ENCODE measurements at places on chromosomes 3 and 15.

DNA sequence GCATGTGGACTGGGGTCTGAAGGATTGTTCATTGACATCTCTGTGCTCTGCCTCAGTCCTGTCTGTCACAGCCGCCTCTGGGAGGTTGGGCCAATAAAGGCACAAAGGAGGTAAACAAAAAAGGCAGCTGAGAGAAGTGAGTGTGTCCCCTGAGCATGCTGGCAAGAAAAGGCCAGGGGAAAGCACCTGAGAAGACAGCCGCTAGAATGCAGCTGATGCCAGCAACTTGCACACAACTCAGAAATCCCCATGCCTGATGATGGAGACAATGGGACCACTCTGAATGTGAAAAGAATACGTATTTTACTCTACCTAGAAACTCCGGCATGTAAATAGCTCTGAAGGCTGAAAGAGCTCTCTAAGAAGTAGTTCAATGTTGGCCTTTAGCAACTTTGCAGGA is 118.7 kb downstream of the KCNH8 start:
- no peak for DNase-seq

DNA sequence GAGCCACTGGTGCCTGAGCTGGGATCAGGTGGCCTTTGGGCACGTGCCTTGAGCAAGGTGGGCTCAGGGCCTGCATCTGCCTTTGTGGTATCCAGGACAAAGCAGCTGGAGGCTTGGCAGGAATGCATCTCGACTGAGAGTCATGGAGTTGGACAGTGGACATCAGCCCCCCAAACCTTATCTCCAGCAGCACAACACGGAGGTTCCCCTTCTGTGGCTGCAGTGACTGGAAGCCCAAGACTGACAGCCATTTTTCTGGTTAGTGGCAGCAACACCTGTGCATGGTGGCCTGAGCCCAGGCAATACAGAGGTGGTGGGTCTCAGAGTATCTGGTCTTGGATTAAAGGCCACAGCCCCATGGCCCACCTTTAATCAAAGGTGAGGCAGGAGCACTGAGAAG is 27.8 kb upstream of the TSEN2 start:
- no peak for DNase-seq

DNA sequence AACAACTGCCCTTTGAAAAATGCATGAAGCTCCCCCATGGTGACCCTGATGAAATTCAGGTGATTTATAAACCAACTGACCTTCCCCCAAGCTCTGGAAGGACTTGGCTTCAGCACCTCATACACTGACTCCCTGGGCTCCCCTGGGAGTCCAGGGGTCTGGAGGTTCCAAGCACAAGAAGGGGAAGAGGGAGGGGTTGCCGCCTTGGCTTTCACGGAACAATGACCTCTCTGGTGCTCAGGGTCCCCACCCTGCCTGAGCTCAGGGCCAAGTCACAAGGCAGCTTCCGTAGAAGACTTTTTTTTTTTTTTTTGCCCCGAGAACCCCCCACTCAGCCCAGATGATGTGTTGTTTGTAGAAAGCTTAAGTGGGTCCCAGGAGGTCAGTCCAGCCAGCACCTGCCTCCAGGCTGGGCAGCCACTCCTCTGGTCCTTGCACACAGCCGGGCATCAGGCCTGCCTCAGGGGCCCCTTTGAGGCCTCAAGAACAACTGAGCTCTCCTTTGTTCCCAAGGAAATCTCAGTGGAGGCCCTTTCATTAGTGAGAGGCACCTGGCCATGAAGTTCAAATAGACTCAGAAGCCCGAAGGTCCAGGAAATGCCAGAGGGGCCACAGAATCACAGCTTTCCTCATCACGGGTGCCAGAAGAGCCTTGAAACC is 14.0 kb upstream of the ALAS1 start:
- DNase-seq, result no peak

GRCh38 chr15:80709542-80709941 is 14.4 kb downstream of the ABHD17C start:
- DNase-seq, result no peak

- DNase-seq, result no peak
These were observed 706 bp upstream of the RPL35A start for GRCh38 chr3:197949191-197949777.

- DNase-seq, result no peak
These were observed 38.4 kb upstream of the RBM5 start for GRCh38 chr3:50050361-50050760.

DNA sequence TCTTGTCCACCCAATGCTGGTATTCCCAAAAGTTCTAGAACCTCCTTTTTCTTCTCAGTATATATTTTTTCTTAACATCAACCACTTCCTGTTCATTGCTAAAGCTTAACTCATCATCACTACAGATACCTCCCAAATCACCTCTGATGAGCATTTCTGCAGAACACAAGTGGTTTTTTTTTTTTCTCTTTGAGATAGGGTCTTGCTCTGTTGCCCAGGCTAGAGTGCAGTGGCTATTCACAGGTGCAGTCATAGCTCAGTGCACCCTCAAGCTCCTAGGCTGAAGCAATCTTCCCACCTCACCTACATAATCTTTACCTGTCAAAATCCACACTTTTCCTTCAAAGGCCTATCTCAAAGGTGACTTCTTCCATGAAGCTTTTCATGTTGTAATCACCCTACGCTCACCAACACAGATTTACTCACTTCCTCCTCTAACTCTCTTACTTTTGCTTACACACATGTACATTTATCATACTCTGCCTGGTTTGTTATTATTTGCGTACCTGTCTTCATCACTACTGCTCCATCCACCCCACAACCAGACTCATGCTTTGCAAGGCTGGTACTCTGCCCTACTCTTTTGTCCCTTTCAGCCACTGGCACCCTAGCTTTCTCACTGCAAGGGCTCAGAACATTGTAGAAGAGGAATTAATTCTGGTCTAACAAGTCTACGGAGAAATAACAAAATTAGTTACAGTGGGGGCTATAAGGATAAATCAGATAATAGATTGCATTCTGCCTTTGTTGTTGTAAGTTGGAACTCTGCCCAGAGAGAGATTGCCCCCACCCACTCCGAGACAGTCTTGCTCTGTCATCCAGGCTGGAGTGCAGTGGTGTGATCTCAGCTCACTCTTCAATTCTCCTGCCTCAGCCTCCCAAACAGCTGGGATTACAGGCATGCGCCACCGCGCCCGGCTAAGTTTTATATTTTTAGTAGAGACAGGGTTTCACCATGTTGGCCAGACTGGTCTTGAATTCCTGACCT is 27.5 kb downstream of the HERC1 start:
- no peak for DNase-seq

DNA sequence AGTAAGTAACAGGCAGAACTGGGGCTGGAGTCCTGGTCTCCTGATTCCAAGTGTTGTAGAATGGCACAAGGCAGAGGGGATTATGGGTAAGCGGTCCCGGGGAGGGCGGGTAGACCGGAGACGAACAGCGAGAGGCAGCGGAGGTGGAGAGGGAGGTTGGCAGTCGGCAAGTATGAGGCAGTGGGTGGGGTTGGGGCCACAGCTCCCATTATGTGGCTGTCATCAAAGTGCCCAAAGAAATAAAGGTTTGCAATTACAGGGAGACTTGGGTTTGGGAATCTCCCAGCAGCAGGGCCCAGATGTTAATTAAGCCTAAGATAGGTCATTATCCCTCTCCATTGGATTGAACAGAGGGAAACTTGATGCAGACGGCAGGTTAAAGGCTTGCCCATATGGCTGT is 16.9 kb downstream of the FAM43A start:
- DNase-seq, result no peak

DNA sequence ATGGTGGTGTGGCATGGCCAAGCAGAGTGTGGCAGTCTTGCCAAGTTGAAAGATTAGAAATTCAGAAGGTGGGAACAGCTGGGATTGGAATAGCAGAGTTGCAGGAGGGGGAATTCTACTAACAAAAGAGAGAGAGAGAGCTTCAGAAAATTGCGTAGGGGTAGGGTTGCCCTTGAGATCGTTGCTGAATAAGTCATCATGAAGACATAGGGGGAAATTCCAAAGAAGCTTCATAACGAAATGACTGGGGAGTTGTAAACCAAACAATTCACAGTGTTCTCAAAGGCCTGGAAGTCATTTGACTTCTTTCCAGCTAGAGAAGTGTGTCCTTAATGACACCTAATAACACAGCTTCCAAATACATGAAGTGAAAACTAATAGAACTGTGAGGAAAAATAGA is 26.3 kb upstream of the TIPARP start:
- no peak for DNase-seq
